ENCODE measurements at places on chromosomes 7 and 10.

DNA sequence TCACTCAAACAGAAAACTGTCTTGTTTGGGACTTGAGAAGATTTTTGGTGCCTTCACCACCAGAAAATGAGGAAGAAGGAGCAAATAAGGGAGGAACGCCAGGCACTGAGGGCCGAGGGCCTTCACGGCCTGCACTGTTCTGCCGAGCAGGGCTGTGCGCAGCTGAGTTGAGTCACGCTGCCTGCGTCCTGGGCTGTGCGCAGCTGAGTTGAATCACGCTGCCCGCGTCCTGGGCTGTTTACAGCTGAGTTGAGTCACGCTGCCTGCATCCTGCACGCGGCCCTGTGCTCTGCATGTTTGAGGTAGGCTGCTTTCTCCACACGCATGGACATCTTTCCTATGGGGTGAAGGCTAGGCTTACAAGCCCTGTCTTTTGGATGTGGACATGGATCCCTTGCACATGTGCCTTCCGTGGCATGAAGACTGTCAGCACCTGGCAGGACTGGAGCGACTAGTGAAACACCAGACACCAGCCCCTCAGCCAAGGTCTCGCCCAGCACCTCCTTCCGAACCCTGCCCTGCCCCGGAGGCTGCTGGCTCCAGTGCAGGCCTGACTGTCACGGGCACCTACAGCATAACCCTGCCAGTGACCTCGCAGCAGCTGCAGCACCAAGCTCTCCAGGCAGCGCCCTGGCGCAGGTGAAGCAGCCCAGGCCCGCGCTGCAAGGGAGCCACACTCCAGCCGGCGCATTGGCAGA is 96.7 kb downstream of the HTR5A start:
- no peak for DNase-seq

DNA sequence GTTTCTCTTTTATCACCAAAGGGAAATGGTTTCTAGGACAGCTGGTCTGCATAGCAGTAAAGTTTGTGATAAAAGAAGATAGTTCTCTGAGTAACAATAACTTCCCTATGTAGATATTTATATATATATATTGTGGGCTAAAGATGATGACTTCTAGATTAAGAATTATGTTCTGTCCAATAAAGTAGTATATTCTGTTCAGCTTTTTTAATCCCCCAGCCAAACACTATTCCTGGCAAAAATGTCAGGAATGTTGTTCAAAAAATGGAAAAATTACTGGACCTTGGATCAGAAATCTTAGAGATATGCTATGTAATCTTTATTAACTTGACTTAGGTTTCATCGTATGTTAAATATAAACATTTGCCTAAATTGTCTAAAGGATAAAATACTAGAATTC is 136.3 kb upstream of the GNAI1 start:
- no peak for DNase-seq

DNA sequence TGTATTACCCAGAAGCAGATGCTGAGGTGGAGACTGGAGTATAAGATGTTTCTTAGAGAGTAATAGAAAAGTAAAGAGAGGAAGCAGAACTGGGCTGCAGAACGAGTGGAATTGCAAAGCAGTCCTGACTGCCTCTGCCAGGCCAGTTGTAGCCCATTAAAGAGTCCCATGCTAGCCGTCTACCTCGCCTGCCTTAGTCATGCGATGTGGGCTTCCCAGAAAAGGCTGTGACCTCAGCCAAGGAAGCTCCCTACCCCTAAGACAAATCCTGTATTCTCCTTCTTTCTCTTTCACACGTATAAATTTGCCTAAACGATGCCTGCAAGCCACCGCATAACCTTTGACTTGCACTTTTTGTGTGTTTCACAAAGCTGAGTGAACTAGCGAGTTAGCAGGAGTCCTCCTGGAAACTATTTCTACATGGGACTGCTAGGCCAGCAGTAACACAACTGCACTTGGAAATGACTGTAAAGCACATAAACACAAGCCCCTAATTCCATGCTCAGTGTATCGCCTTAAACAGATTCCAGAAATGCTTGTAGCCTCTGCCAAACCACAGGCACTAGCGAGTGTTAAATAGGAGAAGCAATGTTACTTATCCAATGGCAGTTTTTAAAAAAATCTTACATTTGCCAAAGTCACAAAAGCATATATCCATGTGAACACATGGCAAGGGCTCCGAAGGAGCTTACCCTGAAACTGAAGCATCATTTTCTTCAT is 47.4 kb upstream of the GNAI1 start:
- DNase-seq, result no peak

DNA sequence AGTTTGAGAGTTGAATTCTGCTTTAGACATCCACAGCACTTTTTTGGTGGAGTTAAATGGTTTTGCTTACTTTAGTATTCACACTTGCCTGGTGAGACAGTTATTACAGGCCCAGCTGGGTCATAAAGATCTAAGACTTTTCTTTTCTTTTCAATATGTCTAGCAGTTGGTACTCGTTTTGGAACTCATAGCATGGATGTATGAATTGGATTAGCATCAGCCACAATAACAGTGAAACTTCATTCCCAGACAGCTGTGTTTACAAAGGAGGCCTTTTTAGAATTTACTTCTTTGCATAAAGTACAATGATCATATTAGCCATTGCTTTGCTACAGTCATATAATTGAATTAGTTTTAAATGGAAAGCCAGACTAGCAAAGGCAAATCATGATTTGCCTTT is 168.4 kb upstream of the DKK1 start:
- no peak for DNase-seq

DNA sequence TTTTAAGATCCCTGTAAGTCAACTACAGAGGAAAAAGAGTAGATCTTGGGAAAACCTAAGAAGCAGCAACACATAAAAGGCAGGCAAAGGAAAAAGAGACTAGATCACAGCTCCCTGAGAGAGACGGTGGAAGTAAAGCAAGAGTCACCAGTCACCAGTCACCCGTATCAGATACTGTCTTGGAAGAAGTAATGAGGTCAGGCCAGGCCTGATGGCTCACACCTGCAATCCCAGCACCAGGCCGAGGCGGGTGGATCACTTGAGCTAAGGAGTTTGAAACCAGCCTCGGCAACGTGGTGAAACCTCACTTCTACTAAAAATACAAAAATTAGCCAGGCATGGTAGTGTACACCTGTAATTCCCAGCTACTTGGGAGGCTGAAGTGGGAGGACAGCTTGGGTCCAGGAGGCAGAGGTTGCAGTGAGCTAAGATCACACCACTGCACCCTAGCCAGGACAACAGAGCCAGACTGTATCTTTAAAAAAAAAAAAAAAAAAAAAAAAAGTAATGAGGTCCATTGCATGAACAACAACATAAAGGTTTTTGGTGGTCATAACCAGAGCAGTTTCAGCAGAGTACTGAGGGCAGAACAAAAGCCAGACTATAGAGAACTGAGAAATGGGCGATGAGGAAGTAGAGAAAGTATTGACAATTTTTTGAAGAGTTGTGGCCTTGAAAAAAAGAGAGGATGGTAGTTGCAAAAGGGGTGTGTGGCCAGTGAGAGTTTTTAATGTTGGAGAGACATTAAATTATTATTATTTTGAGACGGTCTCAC is 16.9 kb downstream of the ZNF713 start:
- DNase-seq, result no peak

DNA sequence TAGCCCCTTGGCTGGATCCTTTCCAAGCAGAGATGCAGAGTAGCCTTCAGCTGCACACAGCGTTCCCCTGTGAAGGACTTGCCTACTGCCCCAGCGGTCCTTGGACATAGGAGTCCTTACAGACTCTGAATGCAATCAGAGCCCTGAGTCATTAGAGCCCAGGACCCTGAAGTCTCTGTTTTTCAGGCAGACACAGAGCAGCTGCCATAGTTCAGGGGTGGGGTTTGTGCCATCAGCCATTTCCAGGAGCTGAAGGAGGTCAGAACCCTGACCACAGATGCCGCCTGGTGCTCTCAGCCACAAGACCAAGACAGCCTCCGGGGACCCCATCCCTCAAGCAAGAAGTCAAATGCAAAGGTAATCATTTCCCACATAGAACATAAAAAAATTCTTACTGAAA is 32.8 kb upstream of the WDFY4 start:
- no peak for DNase-seq

DNA sequence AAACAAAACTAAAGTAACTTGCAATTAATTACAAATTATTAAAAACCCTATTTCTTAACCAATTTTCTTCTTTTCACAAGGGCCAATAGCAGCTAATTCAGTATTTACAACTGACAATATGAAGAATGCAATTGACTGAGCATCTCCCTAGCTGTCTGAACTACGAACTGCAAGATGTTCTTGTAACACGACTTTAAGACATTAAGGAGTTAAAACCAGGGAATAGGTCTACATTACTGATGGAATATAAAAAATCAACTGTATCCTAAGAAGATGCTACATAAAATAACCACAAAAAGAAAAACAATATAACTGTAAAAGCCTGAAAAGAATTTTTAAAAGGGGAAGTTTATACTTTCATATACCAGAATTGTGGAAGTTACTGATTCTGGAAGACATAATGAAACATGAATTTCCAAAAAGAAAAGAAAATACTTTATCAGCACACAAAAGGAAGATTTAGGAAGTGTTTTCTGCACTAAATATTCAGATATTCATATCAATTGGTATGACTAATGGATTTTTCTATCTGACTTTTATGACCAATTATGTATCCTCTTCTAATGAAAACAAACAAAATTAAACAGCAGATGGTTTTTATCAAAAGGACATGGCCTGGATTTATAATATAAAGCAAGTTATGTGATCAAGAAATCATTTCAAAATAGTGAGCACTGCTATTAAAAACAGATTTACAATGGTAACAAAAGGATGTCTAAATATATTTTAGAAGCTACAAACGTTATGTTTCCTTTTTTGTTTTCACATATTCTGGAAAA is 1.6 kb downstream of the GPR22 start:
- no peak for DNase-seq

GRCh38 chr10:130301021-130301892 is 165.1 kb downstream of the GLRX3 start:
- DNase-seq, result peak; percentile 77

GRCh38 chr7:145817687-145818086 is 298.9 kb upstream of the CNTNAP2 start:
- DNase-seq, result no peak

DNA sequence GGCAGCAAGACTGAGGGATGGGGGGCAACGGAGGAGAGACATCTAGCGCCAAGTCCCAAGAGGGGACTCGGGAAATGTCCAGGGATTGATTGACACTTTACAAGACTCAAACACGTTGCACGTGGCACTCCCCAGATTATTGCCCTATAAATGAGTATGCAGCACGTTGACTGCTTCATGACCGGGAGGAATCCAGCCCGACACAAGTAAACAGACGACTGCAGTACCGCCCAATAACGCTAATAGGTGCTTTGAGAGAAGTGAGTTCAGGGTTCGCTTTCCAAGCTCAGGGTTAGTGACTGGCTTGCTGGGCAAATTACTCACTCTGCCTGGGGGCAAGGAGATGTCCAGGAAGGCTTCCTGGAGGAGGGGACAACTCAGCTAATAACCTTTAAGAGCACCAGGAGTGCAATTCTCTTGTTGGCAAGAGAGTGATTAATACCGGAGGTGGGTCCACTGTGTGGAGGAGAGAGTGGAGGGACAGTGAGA is 73.3 kb upstream of the MYL10 start:
- no peak for DNase-seq

DNA sequence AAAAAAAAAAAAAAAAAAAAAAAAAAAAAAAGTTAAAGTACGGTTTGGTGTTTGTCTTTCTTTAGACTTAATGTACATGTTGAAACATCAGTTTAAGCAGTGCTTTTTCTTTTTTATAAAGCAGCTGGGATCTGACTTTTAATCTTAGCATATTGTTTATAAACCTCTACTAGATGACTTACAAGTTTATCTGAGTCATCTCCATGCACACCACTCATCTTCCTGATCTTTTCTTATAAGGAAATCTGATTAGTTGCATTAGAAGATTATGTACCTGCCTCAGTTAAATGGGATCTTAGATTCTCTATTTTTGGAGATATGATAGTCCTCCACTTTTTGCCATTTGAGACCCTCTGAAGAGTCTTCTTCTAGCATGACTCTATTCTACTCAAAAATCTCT is 391.9 kb upstream of the LRGUK start:
- no peak for DNase-seq

GRCh38 chr10:116768786-116769185 is 26.4 kb upstream of the HSPA12A start:
- no peak for DNase-seq

DNA sequence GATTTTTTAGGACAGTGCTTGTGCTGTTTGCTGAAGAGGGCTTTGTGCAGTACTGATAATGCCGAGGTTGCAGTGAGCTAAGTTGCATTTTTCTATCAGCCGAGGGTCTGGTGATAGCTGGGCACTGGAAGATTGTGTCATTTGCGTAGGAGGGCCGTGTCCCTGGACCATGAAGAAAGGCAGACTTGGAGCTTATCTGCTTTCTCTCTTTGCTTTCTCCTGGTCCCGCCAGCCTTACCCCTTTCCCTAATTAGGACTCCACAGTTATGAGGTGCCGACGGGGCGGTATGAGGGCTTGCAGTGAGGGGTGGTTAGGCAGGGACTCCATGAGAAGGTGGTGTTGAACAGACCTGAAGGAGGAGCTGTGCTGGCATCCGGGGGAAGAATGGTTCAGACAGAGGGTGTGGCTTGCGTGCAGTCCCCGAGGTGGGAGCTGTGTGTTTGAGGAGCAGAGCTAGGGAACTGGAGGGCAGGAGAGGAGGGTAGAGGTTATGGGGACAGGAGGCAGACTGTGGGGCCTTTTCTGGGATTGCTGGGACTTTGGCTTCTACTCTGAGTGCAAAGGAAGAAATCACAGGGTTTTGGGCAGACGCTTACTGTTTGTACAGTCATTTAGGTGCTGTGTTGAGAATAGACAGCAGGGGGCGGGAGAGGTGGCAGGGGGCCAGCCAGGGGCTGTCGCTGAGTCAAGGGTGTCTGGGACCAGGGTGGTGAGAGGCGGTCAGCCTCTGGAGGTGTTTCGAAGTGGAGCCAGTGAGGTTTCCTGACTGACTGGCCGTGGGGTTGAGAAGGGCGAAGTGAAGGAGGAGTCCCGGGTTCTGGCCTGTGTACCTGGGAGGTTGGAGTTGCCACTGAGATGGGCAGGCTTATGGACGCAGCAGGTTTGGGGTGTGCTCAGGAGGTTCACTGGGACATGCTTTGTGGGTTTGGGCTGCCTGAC is 43.4 kb downstream of the PRF1 start:
- peak; percentile 71 for DNase-seq

All from left ventricle myocardium inferior (tissue), 1 donor.